ENCODE measurements at places on chromosomes 4 and X.

- no peak for DNase-seq
These were observed 142.2 kb downstream of the HS3ST1 start for GRCh38 chr4:11286533-11286932.

GRCh38 chr4:37612811-37613210 is 73.4 kb downstream of the RELL1 start:
- no peak for DNase-seq

DNA sequence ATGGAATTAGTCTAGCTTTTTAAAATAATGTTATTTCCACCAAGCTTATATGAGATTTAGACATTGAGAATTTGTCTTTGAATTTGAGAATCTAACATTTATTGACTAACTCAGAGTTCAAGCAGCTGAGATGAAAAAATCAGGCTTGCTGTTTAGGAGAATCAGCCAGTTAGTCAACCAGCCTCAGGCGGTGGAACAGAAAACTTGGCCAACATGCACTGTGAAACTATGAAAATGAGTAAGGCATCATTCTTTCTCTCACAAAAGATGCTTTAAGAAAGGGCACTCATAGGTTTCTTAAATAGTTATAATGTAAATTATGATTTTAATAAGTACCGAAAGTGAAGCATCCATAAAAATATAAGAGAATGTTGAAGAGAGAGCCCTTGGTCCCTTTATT is 84.2 kb downstream of the NFKB1 start:
- peak; percentile 53 for DNase-seq

DNA sequence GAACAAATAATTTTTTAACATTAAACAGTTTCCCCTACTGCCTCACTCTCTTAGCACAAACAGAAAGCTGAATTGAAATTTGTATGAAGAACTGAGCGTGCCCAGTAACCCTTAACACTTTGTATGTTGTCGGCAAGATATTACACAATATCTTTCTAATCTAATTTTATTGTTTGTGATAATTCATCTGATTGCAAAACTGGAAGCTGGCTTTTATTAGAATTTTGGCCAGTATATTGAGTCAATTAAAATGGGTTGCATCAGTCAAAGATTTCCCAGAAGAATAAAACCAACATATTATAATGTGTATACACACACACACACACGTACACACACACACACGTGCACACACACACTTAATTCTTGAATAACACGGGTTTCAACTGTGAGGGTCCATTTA is 2332.1 kb downstream of the PCDH7 start:
- DNase-seq: no peak

GRCh38 chr4:87806520-87806919 is 7.2 kb downstream of the IBSP start:
- DNase-seq: no peak

- DNase-seq: no peak
These were observed 93.2 kb downstream of the ARSF start for GRCh38 chrX:3134316-3134945.

- DNase-seq: no peak
These were observed 762.4 kb downstream of the DMD start for GRCh38 chrX:32448945-32449344.

DNA sequence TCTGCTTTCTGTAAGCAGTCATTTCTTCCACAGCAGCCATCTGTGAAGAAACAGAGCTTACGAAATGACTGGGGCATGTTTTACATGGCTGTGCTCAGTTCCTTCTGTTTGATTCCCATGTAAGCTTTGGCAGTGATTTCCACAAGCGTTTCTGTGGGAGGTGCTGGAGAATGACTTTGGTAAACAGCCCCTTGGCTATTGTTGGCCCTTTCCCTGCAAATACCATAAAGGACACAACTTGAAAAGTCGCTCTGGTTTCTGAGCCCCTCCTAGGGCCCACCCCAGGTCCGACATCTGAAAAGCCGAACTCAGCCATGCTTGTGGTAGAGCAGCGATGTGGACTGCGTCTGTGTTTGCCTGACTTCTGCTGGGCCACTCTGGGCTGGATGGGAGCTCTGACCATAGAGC is 3.7 kb downstream of the LIMCH1 start:
- no peak for DNase-seq

Measured in stimulated activated CD4-positive, alpha-beta T cell treated with anti-CD3 and anti-CD28 coated beads, Interleukin-15, amount 100 ng/mL, for 24 hours (primary cell).